ENCODE measurements at places on chromosomes 3 and 15.

DNA sequence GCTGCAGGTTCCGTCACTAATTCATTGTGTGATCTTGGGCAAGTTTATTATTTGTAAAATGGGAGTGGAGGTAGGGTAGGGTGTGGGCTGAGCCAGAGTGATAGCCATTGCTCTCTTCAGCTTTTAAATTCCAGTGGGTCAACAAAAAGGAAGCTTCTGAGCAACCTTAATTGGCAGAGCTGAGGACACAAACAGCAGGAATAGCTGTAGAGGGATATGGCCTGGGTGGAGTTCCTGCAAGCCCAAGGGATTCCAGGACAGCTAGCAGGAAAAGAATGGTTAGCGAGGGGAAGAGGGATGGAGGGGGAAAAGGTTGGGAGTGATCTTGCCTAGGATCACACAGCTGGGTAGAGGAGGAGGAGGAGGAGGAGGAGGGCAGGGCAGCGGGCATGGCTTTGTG lies 11.4 kb downstream of the CCK start:
- DNase-seq, result no peak

- no peak for DNase-seq
Observed at GRCh38 chr15:55515491-55515890, 7.5 kb upstream of the DNAAF4 start.

- DNase-seq, result no peak
Observed at GRCh38 chr3:120093119-120093910, 932 bp downstream of the GSK3B start.

- no peak for DNase-seq
Observed at GRCh38 chr3:16896820-16897219, 12.1 kb downstream of the PLCL2 start.

DNA sequence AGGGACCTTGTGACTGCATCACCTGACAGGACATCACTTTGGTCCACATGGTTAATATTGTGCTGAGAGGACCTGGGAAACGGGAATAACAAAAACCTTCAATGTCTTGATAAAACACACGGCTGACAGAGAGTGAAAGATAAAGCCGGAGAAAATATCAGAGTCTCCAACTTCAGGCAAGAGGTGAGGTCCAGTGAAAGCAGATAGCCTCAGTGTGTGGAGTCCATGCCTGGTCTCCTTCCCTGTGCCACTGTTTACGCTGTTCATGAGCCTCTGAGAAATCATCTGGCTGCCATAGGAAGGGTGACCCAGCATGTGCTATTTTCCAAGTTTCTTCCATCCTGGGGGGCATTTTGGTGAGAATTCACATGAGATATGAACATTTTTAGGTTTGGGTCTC lies 39.8 kb downstream of the CCR3 start:
- DNase-seq, result no peak

DNA sequence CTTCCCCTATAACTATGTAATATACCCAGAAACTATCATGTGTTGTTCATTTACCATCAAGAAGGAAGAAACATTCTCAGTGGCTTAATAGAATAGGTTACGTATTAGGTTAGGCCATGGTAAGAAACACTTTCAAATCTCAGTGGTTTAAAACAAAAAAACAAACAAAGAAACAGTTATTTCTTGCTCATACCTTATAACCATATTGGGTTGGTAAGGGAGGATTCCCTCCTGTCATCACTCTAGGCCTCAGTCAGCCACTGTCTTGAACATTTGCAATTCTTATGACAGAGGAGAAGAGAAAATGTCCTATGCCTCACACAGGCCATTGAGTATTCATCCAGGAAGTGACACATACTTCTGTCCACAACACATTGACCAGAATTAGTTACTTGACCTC lies 727.7 kb upstream of the NECTIN3 start:
- no peak for DNase-seq

DNA sequence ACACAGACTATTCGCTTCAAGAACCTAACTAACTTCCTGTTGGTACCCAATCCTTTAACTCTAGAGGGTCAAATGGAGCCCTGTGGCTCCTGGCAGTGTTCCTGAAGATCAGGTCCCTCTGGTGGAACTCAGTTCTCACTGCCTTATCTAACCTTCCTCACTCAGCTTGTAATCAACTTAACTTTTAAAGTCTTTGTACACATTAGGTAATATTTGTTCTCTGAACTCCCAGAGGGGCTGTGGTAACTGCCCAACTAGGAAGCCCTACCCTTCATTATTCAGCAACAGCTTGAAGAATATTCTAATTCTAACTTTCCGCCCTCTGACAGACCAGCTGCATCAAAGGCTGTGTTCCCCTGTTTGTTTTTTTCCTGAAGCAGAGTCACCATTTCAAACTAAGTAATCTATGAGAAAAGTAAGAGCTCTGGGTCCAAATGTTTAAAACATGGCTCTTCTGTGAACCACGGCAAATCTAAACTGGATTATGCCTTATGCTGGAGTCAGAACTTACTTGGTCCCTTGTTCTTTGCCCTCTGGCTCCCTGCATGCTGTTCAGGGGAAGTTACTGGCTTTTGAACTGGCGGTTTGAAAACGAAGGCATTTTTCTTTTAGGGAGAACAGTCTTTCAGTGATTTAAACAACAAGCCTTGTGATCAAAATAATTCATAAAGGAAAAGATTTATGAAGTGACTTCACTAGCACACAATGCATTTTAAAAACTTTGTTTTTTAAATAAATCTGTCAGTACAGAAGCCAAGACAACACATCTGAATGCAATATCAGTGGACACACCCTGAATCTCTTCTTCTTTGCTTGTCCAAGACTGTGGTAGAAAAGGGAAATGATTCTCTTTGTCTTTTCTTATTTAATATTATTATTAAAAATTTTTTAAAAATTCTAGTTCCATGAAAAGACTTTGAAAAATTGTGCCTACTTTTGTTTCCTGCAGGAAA lies 365.6 kb downstream of the TIGIT start:
- DNase-seq, result no peak

- no peak for DNase-seq
Observed at GRCh38 chr15:89243046-89243690, 611 bp upstream of the FANCI start.

- no peak for DNase-seq
Observed at GRCh38 chr3:149579838-149580542, 77.8 kb downstream of the WWTR1 start.

DNA sequence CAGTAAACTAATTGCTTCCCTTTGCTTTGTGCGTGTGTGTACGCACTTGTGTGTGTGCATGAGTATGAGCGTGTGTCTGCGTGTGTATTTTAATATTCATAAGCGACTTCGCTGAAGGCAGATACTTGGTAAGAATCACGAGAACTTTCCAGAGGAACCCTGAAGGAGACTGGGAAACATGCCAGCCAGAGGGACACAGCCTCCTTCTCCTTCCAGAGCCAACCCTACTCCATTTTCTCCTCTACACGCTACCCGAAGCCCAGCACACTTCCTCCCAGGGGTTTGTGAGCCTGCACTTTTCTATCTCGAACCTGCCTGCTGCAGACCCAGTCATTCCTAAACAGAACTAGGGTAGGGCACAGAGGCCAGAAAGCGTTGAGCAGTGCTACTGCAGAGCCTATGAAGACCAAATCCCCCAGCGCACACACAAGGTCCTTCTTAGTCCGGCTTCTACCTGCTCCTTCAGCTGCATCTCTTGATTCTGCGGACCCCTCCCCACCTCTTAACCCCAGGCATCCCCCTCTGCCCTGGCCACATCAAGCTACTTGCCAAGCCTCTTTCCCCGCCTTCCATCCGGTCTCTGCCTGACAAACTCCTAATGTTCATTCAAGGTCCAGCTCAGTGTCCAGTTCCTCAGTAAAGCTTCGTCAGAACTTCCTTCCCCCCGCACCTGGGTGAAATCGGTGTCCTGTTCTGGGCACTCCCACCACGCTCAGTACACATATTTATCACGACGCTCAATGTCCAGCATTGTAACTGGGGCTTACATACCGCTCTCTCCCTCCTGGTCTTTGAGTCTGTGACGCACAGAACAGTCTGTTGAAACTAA lies 191.8 kb downstream of the FAM43A start:
- DNase-seq, result no peak

DNA sequence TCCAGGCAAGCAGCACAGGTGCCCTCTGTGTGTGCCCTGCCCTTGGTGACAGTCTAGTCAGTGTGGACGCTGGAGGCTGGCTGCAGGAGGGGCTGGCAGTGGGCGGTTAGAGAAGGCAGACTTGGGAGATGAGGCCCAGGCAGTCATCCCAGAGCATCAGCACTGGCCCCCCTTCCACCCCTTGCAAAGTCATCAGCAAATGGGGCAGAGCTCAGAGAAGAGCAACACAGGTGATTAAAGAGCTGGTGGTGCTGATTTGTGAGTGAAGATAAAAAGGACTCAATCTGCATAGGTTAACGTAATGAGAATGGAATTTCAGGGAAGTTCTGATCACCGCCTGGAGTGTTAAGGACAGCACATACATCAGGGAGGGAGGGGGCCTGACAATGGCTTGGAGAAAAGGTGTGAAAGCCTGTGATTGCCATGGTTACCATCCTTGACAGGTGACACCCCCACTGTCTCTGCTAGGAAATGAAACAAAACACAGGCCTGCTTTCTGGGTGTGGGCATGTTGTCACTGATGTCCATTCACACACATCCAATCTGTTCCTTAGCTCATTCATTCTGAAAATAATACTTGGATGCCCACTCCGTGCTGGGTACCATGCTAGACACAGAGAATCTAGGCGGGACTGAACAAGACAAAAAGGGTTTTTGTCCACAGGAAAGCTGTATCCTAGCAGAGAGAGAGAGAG lies 269.6 kb upstream of the ST8SIA2 start:
- DNase-seq, result no peak

DNA sequence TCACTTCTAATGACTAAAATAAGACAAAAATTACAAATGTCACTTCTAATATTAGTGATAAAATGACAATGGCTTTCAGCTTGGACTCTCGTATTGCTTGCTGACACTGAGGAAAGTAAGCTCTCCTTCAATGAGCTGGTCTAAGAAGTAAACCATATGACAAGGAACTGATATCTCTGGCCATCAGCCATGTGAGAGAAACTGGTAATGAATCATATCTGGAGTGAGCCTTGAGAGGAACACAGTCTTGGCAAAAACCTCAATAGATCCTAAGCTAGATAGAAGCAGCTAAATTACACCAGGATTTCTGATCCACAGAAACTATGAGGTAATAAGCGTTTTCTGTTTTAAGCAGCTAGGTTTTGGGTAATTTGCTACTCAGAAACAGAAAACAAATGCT lies 1575.1 kb downstream of the OTOL1 start:
- DNase-seq, result no peak

- no peak for DNase-seq
Observed at GRCh38 chr15:91521548-91521947, 332.0 kb upstream of the SLCO3A1 start.

- no peak for DNase-seq
Observed at GRCh38 chr3:73832426-73832825, 207.7 kb upstream of the PDZRN3 start.

DNA sequence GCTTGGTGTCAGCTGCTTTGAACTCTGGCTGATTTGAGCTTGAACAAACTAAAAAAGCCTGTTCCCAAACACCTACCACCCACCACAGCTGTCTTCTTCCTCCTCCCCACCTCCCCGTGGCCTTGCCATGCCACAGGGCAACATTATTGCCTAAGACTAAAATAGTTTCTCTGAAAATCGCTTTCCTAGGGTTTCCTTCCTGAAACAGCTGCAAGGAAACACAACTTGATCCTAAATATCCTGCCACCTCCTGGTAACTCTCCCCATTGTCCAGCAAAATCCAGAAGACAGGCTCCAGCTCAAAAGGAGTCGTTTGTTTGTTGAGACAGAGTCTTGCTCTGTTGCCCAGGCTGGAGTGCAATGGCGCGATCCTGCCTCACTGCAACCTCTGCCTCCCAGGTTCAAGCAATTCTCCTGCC lies 193.9 kb upstream of the TPM1 start:
- DNase-seq, result no peak

- no peak for DNase-seq
Observed at GRCh38 chr3:191901741-191902140, 440.8 kb downstream of the PYDC2 start.

DNA sequence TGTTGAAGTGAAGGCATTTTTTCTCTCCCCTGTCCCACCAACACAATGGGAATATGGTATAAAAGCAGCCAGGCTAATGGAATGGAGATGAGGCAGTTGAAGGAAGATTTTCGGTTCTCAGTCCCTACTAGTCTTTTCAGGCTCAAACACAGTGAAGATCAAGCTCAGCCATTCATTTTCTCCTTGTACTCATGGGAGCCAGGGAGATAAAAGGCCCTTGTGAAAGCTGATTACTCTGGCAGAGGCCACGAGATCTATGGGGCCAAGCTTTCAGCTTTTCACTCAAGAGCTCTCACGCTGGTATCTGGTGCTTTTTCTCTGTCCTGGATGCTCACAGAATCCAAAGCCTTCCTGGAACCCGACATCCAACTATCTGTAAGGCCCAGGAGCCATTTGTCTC lies 14.5 kb upstream of the FAN1 start:
- DNase-seq, result no peak

GRCh38 chr3:133400006-133400515 lies at the start of gene BFSP2:
Gene BFSP2 (plus strand): TSS chr3:133400056. CDS start chr3:133400084, 28 bp downstream.
- DNase-seq, result no peak

DNA sequence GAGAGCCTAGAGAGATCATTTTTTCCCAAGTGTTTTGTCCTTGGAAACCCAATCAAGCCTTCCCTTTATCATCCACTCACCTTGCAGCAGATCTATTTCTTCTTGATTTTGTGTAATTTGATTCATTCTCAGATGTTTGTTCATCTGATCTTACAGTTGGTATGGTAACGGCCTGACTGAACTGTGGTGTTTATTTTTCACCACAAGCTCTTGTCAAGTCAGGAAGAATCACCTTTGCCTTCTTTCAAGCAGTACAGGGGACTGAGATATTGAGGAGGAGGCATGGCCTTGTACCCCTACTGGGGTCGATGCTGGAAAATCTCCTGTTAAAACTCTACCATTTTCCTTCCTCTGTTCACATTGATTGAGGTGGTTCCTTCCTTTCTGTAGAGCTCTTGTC lies 361.4 kb upstream of the CFAP20DC start:
- DNase-seq, result no peak

GRCh38 chr3:53646723-53647122 lies 152.3 kb downstream of the CACNA1D start:
- DNase-seq, result no peak

GRCh38 chr15:22810033-22810852 lies 23.8 kb downstream of the NIPA1 start:
- no peak for DNase-seq

DNA sequence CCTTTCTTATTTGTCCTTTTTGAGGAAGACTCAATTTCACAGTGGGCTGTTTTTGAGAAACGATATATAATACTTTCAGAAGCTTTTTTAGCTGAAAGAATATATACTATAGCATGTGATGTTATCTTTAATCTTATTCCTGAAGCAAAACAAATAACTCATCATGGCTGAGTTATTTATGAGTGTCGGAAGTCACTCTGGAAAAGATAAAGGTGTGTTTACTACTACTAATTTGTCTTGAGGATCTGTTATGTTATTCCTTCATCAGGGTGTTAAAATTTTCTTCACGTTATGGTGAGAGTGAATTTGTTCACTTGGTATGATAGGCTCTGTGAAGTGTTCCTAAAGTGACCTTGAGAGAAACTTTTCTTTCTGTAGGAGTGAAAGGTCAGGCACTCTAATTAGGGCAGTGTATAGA lies 4.7 kb downstream of the TCF12 start:
- no peak for DNase-seq

DNA sequence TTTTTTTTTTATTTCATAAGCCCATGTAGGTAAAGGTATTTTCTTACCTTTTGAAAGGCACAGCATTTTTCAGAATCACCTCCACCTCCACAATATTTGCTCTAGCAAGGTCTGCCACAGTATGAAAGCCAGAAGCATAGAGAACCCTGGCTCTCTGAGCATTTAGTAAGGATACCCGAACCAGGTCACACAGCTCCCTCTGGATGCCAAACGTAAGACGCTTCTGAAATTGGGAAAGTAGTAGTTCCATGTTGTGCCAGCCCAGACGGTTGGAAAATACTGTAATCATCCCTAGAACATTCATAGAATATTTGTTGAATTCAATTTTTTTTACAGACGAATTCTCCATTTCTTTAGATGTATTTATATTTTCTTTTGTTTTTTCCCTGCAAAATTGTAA lies 52.4 kb downstream of the POLQ start:
- no peak for DNase-seq

Measured in NCI-H2107 (cell line).